ENCODE measurements at places on chromosomes 16 and 17.

DNA sequence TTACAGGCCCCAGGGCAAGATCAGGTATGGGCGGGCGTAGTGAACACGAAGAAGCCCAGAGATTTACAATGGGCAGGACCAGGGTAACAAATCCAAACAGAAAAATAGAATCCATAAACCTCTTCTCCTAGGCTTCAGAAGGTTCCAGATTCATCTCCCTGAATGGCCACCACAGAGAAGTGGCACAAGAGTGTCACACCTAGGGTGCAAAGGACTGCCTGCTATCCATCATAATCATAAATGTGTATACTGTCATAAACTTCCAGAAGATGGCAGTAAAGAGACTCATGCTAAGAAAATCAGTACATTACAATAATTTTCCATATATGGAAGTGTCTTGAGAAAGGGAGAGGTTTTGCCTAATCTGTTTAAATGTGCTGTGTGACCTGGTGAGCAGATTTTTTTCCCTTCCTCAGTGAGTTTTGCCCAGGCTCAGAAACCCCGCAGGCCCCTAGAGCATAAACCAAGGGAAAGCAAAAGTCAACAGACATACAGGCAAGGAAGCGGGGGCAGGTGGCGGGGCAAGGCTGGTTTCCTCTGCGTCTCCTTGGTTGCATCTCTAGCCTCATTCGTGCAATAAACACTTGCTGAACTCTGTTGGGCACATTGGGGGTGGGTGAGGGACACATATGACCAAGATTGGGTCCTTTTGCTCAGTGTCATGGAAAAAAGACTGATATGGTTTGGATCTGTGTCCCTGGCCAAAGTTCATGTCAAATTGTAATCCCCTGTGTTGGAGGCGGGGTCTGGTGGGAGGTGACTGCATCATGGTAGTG is 92.0 kb upstream of the CDH5 start:
- DNase-seq = no peak

- no peak for DNase-seq
These were observed 92.4 kb downstream of the KPNA2 start for GRCh38 chr17:68127914-68128313.

DNA sequence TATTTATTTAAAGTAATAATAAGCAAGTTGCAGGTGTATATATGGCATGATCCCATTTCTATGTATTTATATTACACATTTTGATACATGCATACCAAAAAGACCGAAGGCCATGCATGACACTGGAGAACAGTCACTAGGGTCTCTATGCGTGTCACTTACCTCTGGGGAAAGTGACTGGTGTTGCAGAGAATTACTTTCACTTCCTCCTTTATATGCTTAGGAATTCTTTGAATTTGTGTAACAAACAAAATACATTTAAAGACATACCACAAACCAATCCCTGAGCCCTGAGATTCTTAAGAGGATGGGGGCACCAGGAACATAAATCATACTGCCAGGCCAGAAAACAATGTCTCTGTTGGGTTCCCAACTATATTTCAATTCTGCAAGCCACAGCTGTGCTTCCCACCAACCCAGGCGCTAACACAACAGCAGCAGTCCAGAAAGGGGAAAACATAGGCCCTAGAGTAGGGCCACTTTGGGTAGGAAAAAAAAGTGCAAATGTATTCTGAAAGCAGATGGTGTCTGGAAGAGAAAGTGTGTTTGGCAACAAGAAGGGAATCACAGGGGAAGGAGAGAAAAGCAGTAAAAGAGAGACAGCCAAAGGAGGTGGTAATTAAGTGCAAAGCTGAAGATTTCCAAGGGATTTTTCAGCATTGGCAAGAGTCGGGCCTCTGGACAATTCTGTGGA is 24.5 kb upstream of the HYDIN start:
- no peak for DNase-seq

- DNase-seq = no peak
These were observed 2.7 kb upstream of the PRKCA start for GRCh38 chr17:66299711-66300110.

- DNase-seq = peak; percentile 81
These were observed 51.8 kb downstream of the BEAN1 start for GRCh38 chr16:66478733-66479511.

- no peak for DNase-seq
These were observed 324.7 kb downstream of the SEC14L1 start for GRCh38 chr17:77465358-77466041.

DNA sequence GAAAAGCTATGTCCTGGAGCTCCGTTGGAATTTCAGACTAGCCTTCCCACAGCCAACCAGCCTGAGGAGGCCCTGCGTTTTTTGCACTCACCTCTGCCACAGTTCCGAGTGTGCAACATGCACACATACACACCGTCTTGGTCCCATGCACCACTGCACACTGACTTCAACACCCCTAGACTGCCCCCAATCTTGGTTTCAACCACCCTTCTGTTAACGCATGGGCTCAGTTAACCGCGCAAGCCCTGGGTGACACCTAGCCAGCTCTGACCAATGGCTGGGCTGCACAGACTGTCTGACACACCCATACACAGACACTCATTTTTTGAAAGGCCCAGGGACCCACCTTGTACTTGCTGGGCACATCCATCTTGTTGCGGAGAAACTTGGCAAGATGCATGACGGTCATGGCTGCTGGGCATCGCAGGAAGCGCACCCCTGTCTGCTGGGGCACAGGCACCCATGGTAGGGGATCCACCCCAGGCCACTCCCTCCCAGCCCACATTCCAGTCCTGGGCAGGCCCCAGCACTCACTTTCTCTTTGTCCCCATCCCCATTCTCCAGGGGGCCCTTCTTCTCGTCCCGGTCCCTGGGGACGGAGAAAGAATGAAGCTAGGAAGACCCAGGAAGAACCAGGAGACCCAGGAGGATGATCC is 8.0 kb downstream of the CISD3 start:
- DNase-seq = no peak

DNA sequence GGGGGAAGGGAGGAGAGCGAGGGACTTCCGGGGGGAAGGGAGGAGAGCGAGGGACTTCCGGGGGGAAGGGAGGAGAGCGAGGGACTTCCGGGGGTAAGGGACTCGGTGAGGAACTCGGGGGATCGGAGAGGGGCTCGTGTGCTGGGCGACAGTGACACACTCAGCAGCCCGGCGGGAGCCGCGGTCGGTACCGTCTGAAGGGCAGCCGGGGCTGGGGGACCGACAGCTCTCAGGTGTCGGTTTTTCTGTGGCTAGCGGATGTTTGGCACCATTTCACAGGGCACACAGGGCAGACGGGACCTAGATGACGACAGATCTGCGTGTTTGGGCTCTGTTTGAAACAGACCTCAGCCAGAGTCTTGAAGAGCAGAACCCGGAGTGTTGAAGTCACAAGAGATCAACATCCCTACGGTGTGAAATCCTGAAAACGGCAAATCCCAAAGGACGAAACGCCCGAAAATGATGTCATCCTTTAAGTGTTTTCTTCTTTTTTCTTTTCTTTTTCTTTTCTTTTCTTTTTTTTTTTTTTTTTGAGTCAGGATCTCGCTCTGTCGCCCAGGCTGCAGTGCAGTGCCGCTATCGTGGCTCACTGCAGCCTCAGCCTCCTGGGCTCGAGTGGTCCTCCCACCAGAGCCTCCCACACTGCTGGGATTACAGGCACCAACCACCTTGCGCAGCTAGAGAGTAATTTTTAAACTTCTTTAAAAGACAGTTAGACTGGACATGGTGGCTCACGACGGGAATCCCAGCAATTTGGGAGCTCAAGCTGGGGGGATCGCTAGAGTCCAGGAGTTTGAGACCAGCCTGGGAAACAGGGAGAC is 23.9 kb downstream of the ZNF778 start:
- DNase-seq = peak; percentile 79

DNA sequence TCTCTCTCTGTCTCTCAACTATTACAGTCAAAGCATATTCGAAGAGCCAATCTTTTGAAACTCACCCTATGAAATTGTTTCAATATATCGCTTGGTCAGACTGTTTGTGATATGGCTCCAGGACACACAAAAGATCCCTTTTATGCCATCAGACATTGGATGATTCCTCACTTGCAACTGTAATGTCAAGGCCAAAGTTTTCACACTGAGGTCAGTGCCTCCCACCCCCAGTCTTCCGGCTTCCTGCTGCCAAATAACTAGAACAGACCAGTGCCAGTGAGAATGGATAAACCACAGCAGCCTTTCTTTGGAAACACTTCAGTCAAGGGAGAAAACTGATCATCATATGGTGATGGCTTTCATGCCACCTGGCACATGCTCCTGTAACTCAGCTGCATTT is 321.9 kb upstream of the ZFHX3 start:
- DNase-seq = no peak

GRCh38 chr16:69744363-69745231 is 10.1 kb downstream of the NOB1 start:
- DNase-seq = no peak

GRCh38 chr17:30352240-30352814 is 18.5 kb upstream of the TMIGD1 start:
- DNase-seq = no peak

- no peak for DNase-seq
These were observed 721.4 kb upstream of the GOT2 start for GRCh38 chr16:59455497-59455896.

GRCh38 chr16:68233835-68234187 is 2.1 kb downstream of the ESRP2 start:
- no peak for DNase-seq

DNA sequence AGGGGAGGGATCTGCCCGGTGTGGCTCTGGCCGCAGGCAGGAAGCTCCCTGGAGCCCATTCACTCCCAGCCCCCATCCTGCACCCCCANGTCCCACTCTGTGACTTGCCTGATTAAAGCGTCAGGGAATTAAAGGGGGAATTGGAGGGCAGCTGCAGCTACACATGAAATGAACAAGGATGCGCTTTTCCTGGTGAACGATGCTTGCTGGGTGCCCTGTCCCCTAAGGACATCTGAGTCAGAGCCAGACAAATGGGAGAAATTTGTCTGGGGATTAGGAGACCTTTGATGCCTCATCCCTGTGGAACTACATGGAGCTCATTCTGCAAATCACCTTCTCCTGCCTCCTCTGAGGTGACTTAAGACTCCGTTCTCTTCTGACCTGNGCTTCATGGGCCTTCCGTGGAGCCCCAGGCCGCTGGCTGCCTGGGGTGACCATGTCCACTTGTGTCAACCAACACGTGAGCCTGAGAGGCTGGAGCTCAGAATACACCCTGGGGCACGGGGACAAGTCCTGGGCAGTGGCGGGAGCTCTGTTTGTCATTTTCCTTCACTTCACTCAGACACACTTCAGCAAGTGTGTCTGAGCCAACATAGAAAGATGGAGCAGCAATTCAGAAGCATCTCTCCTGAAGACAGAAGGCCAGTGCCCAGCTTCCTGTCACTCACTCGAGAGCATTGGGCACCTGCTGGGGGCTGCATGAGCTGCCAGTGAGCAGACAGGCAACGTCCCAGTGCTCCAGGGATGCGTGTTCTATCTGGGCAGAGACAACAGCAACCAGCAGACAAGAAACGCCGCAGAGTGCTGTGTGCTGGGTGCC is 54.1 kb downstream of the METRNL start:
- no peak for DNase-seq

GRCh38 chr16:70764632-70765031 is 36.3 kb downstream of the VAC14 start:
- DNase-seq = no peak

DNA sequence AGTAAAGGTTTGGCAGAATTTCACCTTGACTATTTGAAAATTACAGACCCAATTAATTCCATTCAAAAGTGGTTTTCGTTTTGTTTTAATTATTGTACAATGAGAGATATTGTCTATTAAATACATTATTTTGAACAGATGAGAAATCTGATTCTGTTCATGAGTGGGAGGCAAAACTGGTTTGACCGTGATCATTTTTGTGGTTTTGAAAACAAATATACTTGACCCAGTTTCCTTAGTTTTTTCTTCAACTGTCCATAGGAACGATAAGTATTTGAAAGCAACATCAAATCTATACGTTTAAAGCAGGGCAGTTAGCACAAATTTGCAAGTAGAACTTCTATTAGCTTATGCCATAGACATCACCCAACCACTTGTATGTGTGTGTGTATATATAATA is 72.6 kb downstream of the CDK12 start:
- no peak for DNase-seq

DNA sequence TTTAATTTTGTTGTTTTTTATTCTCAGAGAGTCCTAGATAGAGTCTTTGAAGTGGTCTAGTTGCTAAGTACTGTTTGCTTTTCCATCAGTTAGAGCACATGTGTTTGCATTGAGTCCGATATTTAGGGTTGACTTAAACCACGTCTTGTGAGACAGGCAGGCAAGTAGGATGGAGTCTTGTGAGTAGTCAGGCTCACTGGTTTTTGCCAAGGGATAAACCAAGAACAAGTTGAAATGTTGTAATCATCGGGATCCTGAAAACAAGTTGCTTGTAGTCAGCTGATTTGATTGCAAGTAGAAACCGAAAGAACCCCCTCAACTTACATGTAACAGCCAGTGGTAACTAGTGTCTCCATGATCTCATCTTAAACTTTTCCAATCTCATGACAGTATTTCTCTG is 17.2 kb downstream of the ATP6V0A1 start:
- no peak for DNase-seq

DNA sequence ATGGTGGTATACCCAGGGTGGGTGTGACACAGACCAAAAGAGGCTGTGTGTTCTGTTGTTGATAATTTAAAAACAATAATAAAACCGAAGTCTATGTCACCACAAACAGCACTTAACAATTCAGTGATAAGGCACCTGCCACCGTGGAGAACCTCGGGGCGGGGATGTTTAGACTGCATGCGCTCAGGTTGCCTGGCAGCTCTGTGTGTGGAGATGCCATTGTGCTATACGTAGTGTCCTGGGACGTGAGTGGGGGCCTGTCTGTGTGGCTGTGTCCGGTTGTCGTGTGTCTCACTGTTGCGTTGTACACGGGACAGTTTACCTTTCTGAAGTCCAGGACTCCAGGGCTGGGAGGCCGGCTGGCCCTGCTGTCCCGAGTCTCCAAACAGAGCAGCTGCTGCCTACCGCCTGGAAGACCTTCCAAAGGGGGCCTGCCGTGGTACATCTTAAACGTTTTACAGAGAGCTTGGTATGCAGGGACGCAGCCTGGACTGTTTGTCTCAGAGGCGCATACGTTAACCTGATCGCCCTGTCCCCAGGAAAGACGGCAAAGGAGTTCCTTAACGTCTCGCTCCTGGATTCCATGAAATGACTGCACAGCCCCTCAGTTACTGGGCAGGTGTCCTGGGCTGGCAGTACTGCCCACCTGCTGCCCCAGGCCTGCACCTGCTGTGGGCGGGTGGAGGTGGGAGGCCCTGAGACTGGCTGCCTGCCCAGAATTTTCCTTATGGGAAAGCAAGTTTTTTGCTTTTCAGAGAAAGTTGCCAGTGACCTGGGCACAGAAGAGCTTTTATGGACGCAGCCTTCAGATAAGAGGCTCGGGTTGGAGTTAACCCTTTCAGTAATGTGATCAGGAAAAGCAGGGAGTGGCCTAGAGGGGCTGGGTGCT is 19.0 kb downstream of the SPIRE2 start:
- no peak for DNase-seq

DNA sequence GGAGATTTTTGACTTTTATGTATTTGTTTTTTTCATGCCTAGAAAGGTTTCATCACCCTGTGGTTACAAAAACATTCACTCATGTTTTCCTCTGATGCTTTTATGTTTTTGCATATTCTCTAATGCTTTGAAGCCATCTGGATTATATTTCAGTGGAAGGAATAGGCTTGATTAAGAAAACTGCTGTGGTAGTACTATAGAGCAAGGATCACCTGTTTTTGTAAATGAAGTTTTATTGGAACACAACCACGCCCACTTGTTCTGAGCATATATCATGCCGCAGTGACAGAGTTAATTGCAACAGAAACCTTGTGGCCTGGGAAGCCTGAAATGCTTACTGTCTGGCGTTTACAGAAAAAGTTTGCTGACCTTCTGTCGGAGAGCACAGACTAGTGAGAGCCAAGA is 11.5 kb downstream of the COX10 start:
- no peak for DNase-seq
